ENCODE measurements at places on chromosomes 2 and 18.
A peak's percentile ranks its signal among the peaks of the same experiment; 100 is the strongest.

GRCh38 chr2:221571551-221572218 lies 419 bp downstream of the EPHA4 start:
- peak; percentile 41 for DNase-seq

DNA sequence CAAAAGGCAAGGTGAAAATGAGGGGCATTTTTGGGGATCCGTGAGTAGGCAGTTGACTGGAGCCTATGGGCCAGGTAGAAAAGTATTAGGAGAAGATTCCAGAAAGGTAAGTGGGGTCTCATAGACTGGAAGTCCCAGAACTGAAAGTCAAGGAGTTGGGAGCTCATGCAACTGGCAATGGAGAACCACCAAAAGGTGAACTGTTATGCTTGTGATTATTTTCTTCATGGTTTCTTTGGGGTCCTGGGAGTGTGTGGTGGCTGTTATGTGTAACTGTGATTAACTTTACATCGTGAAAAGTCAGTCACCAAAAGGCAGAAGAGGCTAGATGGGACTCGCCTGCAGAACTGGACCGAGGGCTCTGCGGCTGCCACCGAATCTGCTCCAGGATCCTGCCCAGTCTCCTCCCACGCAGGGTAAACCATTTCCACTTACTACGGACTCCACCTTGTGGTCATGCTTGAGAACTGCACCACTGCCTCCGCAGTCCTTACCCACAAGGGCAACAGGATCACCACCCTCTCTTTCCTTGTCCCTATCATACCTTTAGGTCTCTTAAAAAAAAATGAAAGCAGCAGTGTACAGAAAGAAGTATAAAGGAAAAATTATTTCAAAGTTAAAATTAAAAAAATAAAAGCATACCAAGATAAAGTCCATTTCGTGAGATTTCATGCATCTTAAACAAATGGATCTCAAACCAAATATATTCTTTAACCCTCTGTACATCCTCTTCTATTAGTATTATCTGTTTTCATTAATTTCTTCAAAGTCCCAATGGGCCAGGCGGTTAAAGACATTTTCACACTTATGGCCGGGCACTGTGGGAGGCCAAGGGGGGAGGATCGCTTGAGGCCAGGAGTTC lies 15.6 kb upstream of the CEP68 start:
- peak; percentile 91 for DNase-seq

GRCh38 chr2:173990970-173991819 lies 26.0 kb upstream of the SP3 start:
- DNase-seq = no peak

GRCh38 chr18:63314062-63314790 lies 5.3 kb downstream of the BCL2 start:
- no peak for DNase-seq

GRCh38 chr18:48949050-48949605 lies 1.6 kb downstream of the SMAD7 start:
- DNase-seq = no peak

DNA sequence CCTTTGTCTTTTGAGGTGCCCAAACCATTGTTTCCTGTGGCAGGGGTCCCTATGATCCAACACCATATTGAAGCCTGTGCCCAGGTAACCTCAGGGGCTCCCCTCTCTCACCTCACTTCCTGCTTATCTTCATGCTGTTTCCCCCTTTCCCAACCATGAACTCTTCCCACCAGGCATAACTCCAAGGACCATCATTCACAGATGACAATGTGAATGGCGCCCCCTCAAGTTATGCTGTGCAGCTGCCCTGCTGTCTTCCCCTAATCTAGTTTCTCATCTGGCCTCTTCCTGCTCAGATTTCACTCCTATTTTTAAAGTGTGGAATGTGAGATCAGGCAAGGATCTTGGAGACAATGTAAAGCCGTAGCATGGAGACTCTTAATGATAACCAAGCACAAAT lies 1.4 kb downstream of the GMPPA start:
- no peak for DNase-seq

GRCh38 chr2:217065695-217066405 lies 206.0 kb upstream of the TNP1 start:
- no peak for DNase-seq

DNA sequence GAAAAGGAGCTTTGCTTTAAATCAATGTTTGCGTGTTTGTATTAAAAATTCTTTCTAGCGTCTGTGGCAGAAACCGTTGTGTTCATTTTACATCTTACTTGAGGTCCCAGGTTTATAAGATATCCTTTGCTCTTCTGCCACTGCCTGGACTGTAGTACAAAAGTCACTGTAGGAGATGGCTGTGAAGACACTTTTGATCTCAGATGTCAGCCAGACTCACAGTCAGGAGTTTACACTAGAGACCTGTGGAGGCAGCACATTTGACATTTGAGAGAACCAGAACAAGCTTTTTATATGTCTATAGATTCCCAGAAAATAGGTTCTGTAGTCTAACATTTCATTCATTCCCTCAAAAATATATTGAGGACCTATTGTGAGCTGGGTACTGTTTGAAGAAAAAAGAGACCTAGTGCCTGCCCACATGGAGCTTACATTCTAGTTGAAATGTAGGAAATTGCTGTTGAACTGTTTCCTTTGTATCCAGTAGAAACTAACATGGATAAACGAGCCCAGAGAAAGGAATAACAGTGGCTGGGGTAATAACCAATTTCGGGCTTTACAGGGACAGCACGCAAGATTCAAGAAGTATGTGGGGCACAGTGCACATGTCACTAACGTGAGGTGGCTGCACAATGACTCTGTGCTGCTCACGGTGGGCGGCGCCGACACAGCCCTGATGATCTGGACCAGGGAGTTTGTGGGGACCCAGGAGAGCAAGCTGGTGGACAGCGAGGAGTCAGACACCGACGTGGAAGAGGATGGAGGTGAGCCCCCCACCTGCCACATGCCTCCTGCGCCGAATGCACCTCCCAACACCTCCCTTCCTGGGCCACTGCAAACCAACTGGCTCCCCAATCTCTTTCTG lies 122.3 kb downstream of the RTN4 start:
- no peak for DNase-seq

DNA sequence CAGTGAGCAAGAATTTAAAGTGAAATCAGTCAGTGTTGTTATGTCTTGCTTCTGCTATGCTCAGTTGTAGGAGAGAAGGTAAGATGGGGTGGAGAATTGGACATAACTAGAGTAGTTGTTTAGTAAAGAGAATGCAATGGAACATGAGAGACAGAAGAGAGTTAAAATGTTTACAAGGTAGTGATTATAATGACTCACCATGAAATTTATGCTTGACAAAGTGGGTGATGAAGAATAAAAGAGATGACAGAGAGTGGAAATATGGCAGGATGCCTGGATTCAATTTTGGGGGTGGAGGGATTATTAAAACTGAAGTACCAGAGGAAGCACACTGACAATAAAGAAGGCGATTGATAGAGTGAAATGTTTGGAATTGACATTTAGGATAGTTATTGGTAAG lies 10.6 kb downstream of the SCG2 start:
- no peak for DNase-seq

DNA sequence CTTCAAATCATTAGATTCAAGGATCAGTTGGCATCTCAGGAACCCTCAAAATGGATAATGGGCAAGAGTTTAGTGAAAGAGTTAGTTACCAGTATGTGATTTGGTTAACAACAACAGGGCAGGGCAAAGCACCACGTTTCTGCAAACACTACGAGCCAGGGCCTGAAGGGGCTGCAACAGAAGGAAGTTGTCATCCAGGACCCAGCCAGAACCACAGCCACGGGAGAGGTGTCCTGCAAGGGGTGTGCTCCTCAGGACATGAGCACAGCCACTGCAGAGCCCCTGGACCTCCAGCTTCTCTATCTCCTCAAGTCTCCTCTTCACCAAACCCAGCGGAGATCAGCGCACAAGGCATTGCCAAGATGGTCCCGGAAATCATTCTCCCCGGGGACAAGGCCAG lies 173.3 kb upstream of the PIEZO2 start:
- no peak for DNase-seq

DNA sequence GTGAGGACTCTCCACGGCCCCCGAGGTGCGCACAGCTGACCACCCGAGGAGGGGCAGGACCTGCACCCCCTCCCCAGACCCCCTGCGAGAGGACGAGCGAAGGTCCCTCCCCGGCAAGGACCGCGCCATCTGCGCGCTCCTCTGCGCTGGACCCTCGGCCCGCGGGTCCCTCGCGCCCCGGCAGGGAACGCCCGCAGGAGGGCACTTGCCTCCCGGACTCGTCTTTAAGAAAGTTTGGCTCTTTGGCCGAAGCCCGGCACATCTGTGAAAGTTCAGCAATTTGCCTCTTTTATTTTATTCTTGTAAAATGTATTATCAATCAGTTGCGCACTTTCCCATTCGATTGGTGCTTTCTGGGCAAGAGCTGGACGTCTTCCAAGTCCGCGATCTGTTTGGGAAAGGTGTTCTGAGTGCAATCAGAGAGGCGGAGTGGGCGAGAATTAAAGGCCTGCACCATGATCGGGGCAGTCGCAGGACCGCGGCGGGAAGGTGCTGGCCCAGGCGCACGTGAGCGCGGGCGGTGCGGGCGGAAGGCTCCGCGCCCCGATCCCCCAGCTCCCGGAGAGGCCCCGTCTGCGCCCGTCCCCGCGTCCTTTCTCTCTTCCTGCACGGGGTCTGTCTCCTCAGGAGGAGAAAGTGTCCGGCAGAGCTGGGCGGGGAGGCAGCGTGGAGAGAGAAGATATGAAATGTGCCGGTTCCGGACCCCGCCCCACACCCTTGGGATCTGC lies 1.6 kb upstream of the ALKAL2 start:
- DNase-seq = no peak

- DNase-seq = no peak
These were observed 148.7 kb downstream of the CALCRL start for GRCh38 chr2:187299122-187299906.

- no peak for DNase-seq
These were observed 107.0 kb downstream of the BCL2L11 start for GRCh38 chr2:111227716-111228141.

- DNase-seq = no peak
These were observed 292.5 kb upstream of the HDAC4 start for GRCh38 chr2:239693330-239693729.

DNA sequence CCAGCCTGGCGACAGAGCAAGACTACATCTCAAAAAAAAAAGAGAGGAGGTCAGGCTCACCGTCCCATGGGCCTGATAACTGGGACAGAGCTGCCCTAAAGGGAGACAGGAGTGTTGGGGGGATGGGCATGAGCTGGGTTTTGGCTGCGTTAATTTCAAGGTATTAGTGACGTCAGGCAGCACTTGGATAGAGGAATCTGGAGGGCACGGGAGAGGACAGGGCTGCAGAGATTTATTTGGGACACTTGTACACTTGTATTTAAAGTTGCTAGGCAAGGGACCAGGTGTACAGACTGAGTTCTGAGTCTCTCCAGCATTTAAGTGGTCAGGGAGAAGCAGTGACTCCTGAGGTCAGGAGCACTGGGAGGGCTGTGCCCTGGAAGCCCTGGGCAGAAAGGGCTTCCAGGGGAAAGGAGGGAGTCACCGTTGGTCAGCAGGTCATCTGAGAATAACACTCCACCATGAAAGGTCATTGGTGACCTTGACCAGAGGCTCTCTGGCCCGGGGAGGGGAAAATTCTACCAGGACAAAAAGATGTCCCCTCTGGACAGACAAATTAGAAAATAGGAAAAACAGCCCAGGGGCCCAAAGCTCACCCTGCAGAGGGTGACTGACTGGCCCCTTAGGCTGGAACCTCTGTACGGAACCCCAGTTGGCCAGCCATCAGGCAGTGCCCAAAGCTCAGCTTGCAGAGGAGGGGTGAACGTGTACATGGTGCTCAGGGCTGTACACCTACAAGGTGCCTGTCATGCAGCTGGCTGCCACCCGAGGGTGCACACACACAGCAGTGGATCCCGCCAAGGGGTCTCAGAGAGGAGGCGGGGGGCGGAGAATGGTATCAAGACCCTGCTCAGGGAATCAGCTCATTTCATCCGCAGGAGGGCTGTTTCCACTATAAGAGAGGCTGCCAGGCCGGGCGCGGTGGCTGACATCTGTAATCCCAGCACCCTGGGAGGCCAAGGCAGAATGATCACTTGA lies 23.0 kb upstream of the CNNM3 start:
- DNase-seq = no peak

DNA sequence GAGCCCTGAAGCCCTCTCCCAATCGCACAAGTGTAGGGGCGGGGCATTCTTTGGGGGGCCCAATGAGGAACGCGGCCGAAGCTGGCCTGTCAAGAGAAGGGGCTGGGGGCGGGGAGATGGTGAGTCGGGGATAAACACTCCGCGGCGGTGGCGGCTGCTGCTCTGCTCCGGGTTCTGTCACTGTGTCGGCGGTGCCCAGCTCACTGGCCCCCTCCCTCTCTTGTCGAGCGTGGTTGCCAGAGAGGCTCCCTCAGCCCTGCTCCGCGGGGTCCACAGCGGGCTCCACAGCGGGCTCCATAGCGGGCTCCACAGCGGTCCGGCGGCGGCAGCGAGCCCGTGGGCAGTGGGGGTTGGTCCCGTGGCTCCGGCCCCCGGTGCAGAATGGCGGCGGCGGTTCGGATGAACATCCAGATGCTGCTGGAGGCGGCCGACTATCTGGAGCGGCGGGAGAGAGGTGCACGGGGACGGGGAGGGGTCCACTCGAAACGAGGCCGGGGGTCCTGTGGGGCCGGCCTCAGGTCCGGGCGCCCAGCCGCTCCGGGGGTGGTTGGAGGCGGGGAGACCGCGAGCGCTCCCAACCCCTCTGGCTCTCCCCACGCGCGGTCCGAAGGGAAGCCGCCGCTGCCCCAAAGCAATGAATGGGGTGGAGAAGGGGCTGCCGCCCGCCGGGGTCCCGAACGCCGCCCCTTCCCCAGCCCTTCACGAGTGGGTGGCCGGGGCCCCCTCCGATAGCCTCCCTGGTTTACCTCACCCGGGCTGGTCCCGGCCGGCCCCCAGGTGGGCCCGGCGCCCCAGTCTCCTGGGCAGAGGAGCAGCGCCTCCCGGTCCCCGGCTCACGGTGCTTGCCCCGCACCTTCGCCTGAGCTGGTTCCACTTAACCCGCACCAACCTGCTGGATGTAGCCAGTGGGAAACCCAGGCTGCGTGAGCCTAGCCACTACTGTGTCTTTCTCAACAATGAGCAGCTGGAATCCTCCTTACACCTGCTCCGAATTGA lies at the start of gene MXD1:
Gene MXD1 (plus strand): TSS at position 160 of the 996 bp plus-strand sequence. CDS start 222 bp downstream, at position 382.
- DNase-seq = peak; percentile 62

- DNase-seq = no peak
These were observed 692.9 kb downstream of the SLC4A3 start for GRCh38 chr2:220320326-220320725.

- DNase-seq = no peak
These were observed 132.2 kb downstream of the ANTXR1 start for GRCh38 chr2:69145204-69145603.

GRCh38 chr18:59484131-59484530 lies 125.1 kb upstream of the LMAN1 start:
- DNase-seq = no peak

DNA sequence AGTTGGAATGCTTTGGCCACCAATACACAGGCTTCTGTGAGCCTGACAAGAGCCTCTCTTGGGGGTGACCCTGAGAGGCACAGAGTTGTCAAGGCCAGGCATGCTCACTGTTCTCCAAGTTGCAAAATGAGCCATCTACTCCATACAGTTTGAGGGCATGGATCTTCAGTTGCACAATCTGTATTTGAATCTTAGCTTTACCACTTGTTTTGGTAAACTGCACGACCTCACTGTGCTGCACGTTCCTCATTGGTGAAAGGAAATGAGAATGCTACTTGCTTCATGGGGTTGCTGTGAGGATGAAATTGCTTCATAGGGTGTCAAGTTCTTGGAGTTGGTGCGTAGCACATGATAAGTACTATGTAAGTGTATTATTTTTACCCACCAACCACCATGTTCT lies 12.0 kb upstream of the HAAO start:
- DNase-seq = no peak

Data from erythroblast (primary cell).